ENCODE measurements at places on chromosomes 2 and 18.

- DNase-seq = no peak
These were observed 343.9 kb upstream of the MMADHC start for GRCh38 chr2:149931486-149931885.

DNA sequence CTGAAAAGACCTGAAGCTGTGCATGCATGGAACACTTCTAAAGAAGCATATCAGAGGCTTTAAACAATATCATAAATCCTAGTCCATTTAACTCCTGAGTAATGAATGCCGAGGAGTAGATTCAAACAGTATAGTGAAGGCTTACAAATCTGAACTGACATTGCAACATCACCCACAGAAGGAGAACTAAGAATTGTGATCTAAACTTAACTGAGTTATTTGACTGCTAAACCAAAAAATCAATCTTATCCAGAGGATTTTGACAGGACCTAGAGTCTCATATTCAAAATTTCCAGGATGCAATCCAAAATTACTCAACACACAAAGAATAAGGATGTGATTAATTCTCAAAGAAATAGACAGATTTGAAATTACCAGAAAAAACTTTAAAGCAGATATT, 181.0 kb downstream of the SLC39A10 start:
- DNase-seq = no peak

- no peak for DNase-seq
These were observed 16.0 kb downstream of the EPG5 start for GRCh38 chr18:45951016-45951714.

DNA sequence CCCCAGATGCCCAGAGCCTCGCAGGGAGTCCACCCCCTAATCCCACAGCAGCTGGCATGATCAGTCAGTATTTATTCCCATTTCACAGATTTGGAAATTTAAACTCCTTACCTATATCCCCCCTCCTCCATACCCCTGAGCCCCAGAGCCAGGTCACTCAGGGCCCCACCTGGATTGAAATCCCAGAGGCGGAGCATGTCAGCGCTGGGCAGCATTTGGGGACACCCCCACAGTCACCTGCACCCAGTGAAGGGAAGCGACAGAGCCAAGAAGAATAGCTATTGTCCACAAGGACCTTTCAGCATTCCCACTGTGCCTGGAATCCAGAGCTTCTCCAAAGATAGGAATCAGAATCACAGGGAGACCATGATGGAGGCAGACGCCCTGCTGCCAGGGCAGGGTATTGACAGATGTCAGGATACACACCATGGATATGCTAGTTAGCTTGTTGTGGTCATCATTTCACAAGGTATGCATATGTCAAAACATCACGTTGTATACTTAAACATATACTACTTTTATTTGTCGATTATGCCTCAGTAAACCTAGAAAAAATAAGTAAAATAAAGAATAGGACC, 968 bp upstream of the ASTL start:
- no peak for DNase-seq

GRCh38 chr2:234292205-234292961, 204.5 kb downstream of the ARL4C start:
- DNase-seq = no peak

DNA sequence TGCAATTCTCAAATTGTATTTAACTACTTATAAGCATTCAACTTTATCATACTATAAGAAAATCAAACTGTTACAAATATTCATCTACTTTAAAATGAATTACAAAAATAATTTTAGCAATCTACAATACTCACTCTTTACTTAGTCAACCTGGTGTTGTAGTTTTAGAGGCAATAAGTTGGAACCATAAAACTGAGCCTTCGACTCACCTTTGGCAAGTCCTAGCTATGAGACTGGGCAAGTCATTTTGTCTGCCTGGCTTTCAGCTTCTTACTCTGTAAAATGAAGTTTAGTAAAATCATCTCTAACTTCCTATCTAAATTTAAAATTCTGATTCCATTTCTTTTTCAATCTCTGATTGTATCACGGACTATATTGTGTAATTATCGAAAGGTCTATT, 161.0 kb downstream of the LAMA3 start:
- DNase-seq = no peak

GRCh38 chr2:160252278-160252887, 52.3 kb upstream of the ITGB6 start:
- DNase-seq = no peak

- no peak for DNase-seq
These were observed 615 bp upstream of the CCNT2 start for GRCh38 chr2:134917888-134918525.

DNA sequence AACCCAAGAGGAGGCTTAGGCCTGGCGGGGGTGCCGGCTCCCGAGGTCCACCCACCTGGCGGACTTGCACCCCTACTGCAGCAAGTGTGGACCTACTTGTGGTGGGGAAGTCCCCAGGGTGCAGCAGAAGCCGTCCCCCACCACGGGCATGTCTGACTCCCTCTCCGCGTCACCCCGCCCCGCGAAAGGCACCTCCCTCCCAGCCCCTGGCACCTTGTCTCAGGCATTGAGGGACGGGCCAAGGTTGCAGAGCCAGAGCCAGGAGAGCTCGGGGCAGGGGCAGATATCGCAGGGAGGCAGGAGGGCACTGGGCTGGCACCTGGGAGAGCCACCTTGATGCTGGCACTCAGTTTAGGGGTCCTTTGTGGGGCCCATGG, 19.0 kb downstream of the CROCC2 start:
- no peak for DNase-seq

DNA sequence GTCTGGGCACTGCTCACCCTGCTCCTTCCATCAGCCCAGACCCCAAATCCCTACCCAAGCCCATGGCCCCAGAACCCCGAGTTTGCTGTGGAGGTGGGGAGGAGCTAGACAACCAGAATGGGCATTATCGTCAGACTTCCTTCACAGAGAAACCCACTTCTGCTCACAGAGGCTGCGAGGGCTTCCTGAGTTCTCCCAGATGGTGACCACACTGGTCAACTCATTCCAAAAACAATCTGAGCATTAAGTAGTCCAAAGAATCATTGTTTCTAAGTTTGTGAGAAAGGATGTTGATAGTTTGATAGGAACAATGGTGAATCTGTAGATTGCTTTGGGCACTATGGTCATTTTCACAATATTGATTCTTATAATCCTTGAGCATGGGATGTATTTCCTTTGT, 60.2 kb downstream of the LRRC30 start:
- DNase-seq = no peak

DNA sequence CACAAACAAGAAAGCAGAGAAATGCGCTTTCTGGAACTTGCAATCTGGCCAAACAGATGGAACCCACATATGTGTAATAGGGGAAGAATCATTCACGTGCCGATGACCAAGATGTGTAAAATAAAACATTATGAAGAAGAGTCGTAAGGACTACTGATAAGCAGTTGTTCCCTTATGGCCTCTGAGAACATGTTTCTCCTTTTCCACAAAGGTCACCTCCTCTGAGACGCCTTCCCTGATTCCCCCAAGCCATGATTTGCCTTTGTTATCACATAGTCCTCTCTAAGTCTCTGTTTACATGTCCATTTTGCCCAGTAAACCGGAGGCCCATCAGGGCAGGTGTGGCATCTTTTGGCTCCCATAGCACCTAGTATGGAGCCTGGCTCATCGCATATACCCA, 8.0 kb downstream of the OTOF start:
- DNase-seq = no peak
